ENCODE measurements at places on chromosomes 1 and 21.

GRCh38 chr1:54268762-54269297 is 68.9 kb downstream of the MRPL37 start:
- DNase-seq, result no peak

- no peak for DNase-seq
Observed at GRCh38 chr1:236845830-236846229, 50.7 kb downstream of the MTR start.

DNA sequence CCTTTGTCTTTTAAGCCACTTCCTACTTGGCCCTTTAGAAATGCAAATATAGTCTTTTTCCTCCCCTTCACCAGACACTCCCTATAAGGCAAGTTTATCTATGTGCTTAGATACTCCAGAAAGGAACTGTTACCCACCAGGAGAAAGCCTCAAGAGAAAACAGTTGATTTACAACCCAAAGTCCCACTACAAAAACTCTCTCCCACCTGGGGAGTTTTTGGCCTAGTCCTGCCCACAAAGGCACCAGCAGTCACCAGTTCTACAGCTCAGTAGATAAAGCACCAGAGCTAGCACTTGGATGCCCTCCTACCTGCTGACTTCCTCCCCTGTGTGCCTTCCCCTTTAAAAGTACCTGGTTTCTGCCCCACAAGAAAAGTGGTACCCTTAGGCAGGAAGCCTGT is 27.7 kb upstream of the HAO2 start:
- peak; percentile 70 for DNase-seq

- no peak for DNase-seq
Observed at GRCh38 chr21:42557420-42557819, 43.8 kb downstream of the SLC37A1 start.

- no peak for DNase-seq
Observed at GRCh38 chr1:91831132-91831930, 54.6 kb downstream of the TGFBR3 start.

GRCh38 chr21:44618909-44619308 is 7.0 kb downstream of the KRTAP10-8 start:
- DNase-seq, result no peak

DNA sequence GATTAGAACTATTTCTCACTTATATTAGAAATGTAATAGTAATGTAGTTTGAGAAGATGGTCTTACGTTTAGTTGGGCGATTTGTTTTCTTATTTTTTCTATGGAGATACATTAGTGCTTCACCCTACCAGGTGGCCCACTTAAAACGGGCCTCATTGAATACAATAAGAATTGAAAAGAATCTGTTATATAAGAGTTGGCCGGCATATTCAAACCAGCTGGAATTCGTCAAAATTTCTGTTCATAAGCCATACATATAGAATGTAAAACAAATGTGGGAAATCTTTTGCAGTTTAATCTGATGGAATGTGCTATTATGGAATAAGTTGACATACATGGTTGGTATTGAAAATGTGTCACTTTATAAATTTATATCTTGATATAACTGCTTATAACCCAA is 96.4 kb upstream of the C1orf105 start:
- DNase-seq, result no peak

GRCh38 chr1:167401260-167401873 is 117.0 kb downstream of the CD247 start:
- peak; percentile 55 for DNase-seq

DNA sequence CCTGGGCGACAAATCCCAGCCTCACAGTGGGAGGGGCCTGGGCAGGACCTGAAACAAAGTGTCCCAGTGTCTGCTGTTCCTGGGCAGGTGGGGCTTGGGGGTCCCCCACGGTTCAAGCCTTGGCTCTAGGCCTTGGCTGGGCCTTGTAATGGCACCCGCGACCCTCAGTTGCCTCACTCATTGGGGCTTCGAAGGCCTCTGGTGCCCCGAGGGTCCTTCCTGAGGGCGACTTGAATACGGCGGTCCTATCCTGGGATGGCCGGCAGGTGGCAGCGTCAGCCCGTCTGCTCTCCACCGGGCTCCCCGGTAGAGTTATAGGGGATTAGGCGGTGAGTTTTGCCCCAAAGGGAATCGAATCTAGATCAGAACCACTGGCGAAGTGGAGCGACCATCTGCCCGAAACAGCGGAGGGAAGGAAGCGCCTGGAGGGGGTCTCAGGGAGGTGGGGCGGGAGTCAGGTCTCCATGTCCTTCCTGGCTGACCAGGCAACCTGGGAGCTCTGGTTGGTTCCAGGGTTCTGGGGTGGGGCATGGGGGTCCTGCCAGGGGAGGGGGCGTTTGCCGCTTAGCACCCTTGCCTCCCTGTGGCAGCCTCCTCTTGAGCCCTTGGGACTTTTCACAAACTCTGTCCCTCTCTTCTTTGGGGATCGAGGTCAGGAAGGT is 2.1 kb upstream of the PEX10 start:
- DNase-seq, result peak; percentile 81

GRCh38 chr1:35931446-35932157 is 697 bp downstream of the AGO3 start:
- no peak for DNase-seq

GRCh38 chr1:11951901-11952300 is 17.4 kb downstream of the PLOD1 start:
- DNase-seq, result no peak

GRCh38 chr1:243520831-243521230 is 265.0 kb downstream of the SDCCAG8 start:
- no peak for DNase-seq
